Suprapubic skin (tissue), 4 donors: ENCODE measurements at places on chromosomes 16 and 17.

GRCh38 chr16:86079255-86079885 is 180.4 kb downstream of the IRF8 start:
- H3K27ac ChIP-seq: no peak overlapping the region
- H3K4me3 ChIP-seq: no peak overlapping the region
- H3K27me3 ChIP-seq: peaks cover 68% of the 10 kb centered on the region
- H3K4me1 ChIP-seq: no peaks in the 10 kb centered on the region
- no peaks in the 10 kb centered on the region for H3K36me3 ChIP-seq
- peak; percentile 67 for DNase-seq

GRCh38 chr17:73770115-73770848 is 126.0 kb upstream of the SDK2 start:
- no peak overlapping the region for H3K27ac ChIP-seq
- H3K4me3 ChIP-seq: no peak overlapping the region
- H3K36me3 ChIP-seq: no peaks in the 10 kb centered on the region
- peak; percentile 85 for DNase-seq
- H3K27me3 ChIP-seq: peaks cover 9% of the 10 kb centered on the region

DNA sequence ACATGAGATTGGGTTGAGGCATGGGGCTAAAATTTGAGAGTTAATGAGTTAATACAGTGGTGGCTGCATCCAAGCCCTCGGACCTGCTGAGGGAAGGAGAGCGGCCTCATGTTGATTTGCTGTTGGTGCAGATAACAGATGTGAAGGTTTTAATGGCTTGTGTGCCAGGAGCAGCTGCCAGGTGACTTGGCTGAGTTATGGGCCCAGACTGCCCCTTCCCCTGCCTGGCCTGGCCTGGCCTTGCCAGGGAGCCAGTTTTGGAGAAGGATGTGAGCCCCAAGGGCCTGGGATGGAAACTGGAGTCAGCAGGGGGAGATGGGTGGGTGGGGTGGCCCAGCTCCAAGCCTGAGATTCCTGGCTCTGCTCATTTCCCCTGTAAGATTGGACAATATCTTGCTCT is 230.1 kb downstream of the CBLN1 start:
- H3K4me3 ChIP-seq: no peak overlapping the region
- H3K27me3 ChIP-seq: no peaks in the 10 kb centered on the region
- H3K36me3 ChIP-seq: no peaks in the 10 kb centered on the region
- H3K4me1 ChIP-seq: no peaks in the 10 kb centered on the region
- no peak overlapping the region for H3K27ac ChIP-seq

- no peak overlapping the region for H3K27ac ChIP-seq
- H3K36me3 ChIP-seq: no peaks in the 10 kb centered on the region
- DNase-seq: no peak
These were observed 125.9 kb upstream of the HS3ST3A1 start for GRCh38 chr17:13727441-13728171.

DNA sequence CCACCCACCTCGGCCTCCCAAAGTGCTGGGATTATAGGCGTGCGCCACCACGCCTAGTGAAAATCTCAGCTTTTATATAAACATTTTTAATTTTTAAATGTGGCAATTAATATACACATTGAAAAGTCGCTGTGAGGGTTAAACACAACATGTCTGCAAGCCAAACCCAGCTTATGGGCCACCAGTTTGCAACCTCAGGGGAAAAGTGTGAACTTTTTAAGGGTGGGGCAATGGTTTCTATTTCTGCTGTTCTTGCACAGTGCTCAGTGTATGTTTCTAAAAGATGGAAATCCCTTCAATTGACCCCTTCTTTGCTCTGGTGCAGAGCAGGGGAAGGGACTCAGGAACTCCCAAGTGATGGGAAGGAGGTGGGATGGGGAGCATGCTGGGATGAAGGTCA is 18.3 kb upstream of the SUPT4H1 start:
- no peaks in the 10 kb centered on the region for H3K36me3 ChIP-seq
- no peak for DNase-seq
- no peak overlapping the region for H3K27ac ChIP-seq
- peaks cover 22% of the 10 kb centered on the region for H3K4me1 ChIP-seq
- no peak overlapping the region for H3K4me3 ChIP-seq

GRCh38 chr16:71358464-71358998 is at the start of gene CALB2:
CALB2 (plus strand) TSS chr16:71358723; CDS start chr16:71358793, 70 bp downstream.
- peaks cover 13% of the 10 kb centered on the region for H3K4me1 ChIP-seq
- H3K27me3 ChIP-seq: peaks cover 14% of the 10 kb centered on the region
- no peak within 1 kb of the TSS for H3K27ac ChIP-seq
- peak within 1 kb of the TSS; percentile 25 for H3K4me3 ChIP-seq
- peak; percentile 67 for DNase-seq
